ENCODE measurements at places on chromosomes 2 and 18. TPM values are rescaled to one million over a fixed set of nuclear protein-coding genes. Genes with fewer than 3 reads are reported as not detected.

The CD8A gene
- total RNA-seq: not detected

The DTNA gene
- 94.5 TPM for total RNA-seq

The CRYGC gene
- not detected for total RNA-seq

The RAB17 gene
- total RNA-seq: 1.0 TPM

The POTEC gene
- not detected for total RNA-seq

The RIT2 gene
- not detected for total RNA-seq
